ENCODE measurements at places on chromosomes 11 and 22. TPM values are rescaled to one million over a fixed set of nuclear protein-coding genes. Genes with fewer than 3 reads are reported as not detected.

- DNase-seq, result no peak
Observed at GRCh38 chr22:22348127-22348814, 103.7 kb downstream of the VPREB1 start.

DNA sequence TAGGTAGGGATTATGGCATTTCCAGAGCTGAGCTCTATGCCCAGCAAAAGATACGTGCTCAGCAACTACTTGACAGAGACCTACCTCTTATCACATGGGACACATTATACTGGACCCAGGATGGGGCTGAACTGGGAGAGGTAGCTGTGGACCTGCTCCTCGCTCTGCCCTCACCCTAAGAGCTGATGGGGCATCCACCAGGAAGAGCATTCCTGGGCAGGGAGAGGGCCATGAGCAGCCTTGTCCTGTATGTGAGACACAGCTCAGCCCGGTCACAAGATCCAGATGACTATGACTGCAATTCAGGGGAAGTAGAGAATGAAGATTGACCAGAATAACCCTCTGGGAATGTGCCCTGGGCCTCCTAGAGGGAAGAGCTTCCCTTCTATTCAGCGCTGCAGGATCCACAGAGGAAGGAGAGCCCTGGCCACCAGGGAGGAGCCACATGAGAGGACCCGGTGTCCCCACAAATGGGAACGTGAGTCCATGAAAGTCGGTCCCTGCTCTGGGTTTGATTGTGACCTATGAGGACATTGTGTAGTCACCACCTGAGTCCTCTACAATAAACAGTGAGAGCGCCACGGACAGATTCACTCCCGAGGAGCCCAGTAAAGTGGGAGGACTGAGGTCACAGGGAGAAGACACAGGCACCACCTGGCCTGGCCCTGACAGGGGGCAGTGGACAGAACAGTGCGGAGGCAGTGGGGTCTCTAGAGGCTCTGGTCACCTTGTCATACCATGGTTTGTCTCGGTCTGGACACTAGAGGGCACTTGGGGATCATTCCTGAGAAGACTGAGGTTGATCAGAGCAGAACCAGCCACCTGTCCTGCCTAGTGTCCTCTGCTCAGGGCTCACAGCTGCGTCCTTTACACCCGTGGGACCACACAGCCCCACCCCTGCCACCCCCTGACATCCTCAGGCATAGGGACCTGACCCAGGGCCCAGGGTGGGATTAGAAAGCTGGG lies 99.5 kb downstream of the ZNF280B start:
- DNase-seq, result no peak

DNA sequence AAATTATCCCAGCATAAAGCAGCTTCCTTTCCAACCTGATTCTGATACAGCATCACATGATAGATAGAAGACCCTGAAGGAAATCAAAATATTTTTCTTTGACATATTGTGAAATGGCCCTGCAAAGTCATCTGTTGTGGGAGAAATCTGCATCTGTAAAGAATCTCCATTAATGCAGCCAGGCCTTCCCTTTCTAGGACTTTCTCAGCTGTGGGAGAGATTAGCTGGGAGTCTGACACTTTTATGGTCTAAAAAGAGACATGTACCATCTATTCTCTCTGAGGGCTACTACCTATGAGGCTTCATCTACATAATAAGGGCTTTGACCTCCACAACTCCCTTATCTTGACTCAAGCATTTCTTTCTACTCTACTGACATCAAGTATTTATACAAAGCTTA lies 238.1 kb downstream of the SWAP70 start:
- no peak for DNase-seq

- DNase-seq, result no peak
Observed at GRCh38 chr11:77044356-77044755, 10.2 kb downstream of the B3GNT6 start.

DNA sequence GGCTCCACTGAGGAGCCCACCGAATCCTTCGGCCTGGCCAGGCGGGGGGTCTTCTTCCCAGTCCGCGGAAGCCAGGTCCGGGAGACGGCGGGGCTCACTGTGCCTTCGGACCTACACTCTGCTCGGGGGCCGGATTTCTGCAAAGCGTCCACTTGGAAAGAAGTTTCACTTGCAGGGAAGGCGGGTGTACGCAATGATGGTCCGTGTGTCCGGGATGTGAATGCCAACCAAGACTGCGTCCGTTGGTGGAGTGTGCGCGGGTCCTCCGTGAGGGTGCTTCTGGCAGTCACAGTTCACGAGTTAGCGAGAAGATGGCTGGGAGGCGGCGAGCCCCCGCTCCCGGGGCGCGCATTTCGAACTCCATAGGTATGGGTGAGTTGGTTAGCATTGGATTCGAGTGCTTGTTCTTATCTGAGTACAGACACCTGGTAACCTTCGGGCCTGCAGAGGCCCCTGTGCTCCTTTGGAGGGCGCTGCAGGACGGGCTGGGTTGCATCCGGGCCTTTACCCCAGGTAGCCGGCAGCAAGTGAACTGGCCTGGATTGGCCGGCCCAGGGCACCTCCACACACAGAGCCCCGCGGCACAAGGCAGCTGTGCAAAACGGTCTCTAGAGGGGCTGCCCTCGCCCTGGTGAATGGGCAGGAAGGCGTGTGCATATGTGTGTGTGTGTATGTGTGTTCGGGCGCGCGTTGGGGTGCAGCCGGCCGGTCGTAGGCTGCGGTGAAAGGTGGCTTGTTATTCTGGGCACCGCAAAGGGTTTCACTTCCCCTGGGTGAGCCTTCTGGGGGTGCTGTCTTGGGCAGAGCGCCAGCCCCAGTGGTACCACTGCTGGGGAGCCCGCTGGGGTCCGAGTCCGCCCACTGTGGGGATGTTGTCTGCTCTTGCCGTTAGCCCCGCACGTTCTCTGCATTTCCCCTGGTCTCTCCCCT lies 13.3 kb upstream of the CYP2R1 start:
- DNase-seq, result peak; percentile 36

DNA sequence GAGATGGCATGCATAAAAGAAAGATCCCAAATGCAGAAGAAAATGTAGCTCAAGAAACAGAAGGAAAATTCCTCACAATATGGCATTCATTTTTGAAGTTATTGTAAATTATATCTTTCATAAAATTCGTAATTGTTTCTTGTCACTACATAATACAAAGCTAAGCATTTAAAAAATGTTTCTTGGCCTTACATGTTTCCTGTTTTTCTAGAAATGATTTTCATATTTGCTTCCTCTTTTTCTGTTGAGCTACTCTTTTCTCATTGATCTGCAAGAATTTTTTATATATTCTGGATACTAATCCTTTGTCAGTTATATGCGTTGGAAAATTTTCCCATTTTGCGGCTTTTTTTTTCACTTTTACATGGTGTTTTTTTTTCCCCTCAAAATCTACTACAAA lies 48.0 kb downstream of the ENTHD1 start:
- no peak for DNase-seq

DNA sequence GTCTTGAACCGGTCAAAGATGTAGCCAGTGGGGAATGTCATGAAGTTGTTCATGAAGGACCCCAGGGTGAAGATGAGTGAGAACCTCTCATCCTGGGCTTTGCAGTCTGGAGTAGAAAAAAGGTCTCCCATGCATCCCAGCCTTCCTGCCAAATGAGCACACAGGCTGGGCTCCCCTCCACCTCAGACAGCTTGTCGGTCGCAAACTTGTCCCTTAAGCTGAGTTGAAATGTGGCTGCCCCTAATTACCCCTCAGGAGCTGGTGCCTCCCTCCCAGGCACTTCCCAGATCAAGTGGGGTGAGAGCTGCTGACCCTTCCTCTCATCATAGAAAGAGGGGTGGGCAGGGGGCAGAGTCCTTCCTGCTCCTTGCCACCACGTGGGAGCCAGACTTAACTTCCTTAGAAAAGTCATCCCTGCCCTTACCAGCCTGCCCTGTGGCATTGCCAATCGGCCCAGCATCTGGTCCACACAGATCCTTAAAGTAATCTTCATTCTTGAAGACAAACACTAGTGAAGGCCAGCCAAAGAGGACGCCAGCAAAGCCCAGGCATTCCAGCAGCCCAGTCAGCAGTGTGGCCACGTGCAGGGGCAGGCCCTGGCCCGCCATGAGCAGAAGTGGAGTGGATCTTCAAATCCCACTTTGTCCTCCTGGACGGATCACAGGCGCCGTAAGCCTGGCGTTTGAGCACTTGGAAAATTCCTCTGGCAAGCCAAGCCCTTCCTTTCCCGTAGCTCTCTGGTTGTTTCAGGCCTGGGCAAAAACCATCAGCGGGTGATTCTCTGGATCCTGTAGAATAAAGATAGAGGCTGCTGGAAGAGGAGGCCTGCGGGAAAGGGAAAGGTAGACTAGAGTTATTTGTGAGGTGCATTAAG lies 1.1 kb downstream of the SLC43A3 start:
- peak; percentile 69 for DNase-seq

DNA sequence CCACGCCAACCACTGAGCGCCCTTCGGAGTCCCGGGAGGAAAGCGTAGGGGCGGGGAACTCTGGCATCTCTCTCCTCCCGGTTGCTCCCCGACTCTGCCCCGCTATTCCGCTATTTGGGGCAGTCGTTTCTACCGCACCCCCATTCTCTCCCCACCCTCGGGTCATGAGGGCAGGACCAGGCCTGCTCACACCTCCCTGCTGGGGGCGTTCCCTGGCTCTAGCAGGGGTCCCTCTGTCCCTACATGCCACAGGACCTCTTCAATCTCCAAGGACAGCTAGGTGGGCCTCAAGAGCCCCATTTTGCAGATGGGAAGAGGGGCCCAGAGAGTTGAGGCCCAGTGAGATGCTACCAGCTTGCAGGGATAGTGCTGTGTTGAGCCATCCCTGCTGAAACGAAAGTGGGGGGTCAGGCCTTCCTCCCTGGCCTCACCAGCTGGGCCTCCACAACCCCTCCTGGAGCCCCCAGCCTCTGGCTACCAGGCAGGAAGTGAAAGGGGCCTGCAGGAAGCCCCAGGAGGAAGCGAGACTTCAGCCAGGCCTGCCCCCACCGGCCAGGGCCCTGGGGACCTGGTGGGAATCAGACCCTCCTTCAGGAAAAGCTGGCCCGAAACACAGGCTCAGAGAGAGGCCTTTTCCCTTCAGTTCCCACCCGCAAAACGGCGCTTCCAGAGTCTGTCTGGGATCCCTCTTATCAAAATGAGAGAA lies 5.5 kb upstream of the SHISA8 start:
- DNase-seq, result no peak

The CREB3L1 gene
- 26.7 TPM for total RNA-seq

Measured in heart right ventricle (tissue), 16 donors.